ENCODE measurements at places on chromosomes 12 and 14. TPM values are rescaled to one million over a fixed set of nuclear protein-coding genes. Genes with fewer than 3 reads are reported as not detected.

Gene KRT74
- not detected for total RNA-seq

Gene MYF6
- not detected for total RNA-seq

Gene RFX4
- total RNA-seq, result not detected

Gene ERP29
- total RNA-seq, result 94.0 TPM

Gene KCNH3
- total RNA-seq, result 0.05 TPM

Gene CLEC2D
- 1.1 TPM for total RNA-seq

Gene ENDOU
- not detected for total RNA-seq

Gene TMTC3
- 41.3 TPM for total RNA-seq

Gene YEATS4
- total RNA-seq, result 9.5 TPM

Gene ADGRD1
- not detected for total RNA-seq

Gene CPM
- 3.0 TPM for total RNA-seq

Gene CNTN1
- total RNA-seq, result not detected

Gene LLPH
- total RNA-seq, result 45.5 TPM
